Neural progenitor cell (in vitro differentiated cells): ENCODE measurements at places on chromosomes 7 and 10. TPM values are rescaled to one million over a fixed set of nuclear protein-coding genes. Genes with fewer than 3 reads are reported as not detected.

GRCh38 chr7:3103614-3104398 lies 60.1 kb upstream of the CARD11 start:
- no peak overlapping the region for H3K4me3 ChIP-seq
- no peaks in the 10 kb centered on the region for H3K4me1 ChIP-seq
- DNase-seq = no peak
- no peak overlapping the region for H3K27ac ChIP-seq
- H3K27me3 ChIP-seq = no peaks in the 10 kb centered on the region
- no peaks in the 10 kb centered on the region for H3K36me3 ChIP-seq

DNA sequence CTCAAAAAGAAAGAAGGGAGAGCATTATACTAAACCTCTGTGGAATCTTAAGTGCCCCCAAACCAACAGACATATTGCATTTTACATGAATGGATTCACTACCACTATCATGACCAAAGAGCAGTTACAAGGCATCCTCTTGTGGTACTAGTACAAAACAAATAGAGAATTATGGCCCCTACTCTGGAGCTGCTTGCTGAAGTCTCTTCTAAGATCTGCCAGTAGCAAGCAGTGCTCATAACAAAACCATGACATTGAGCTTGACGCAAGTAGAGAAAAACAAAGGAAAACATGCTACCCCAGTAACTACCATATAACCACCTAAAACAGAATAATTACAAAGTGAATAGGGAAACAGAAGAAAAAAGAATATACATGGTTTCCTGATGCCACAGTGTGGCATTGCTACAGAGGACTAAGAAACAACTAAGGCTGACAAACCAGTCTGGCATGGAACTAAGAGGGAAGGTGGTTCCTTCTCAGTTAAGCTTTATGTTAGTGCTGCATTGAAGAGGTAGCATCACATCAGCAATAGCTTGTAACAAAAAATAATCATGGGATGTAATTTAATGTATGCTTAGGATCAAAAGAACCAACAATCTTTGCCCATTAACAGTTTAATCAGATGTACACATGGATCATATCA lies 150.2 kb upstream of the AGR3 start:
- H3K4me1 ChIP-seq = no peaks in the 10 kb centered on the region
- H3K36me3 ChIP-seq = no peaks in the 10 kb centered on the region
- H3K4me3 ChIP-seq = no peak overlapping the region

The CALML5 gene
- not detected in 2 replicates for total RNA-seq

DNA sequence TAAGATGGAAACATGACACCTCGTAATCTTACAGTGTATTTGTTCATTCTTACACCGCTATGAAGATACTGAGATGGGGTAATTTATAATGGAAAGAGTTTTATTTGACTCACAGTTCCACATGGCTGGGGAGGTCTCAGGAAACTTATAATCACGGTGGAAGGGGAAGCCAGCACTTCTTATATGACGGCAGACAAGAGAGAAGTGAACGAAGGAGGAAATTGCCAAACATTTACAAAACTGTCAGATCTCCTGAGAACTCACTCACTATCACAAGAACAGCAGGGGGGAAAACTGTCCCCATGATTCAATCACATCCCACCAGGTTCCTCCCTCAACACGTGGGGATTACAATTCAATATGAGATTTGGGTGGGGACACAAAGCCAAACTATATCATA lies 282.3 kb downstream of the HGF start:
- no peaks in the 10 kb centered on the region for H3K36me3 ChIP-seq
- H3K27ac ChIP-seq = no peak overlapping the region
- no peaks in the 10 kb centered on the region for H3K27me3 ChIP-seq
- H3K4me1 ChIP-seq = peaks cover 10% of the 10 kb centered on the region

DNA sequence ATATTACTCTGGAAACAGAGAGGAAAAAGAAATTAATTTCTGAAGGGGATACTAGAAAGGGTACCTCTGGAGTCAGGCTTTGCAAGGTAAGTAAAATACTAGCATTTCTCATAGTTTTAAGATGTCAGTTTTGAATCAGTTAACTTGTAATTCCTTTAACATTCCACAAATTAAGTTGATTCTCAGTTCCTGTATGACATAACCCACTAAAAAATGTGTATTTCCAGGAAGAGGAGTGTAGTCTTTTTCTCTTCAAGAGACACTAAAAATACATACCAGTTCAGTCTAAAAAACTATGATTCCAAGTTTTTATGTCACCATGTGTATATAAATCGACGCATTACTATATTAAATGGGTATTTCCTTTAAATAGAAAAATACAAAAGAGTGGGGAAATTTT lies 113.2 kb downstream of the CDK6 start:
- H3K36me3 ChIP-seq = no peaks in the 10 kb centered on the region
- H3K4me3 ChIP-seq = no peak overlapping the region
- DNase-seq = no peak

DNA sequence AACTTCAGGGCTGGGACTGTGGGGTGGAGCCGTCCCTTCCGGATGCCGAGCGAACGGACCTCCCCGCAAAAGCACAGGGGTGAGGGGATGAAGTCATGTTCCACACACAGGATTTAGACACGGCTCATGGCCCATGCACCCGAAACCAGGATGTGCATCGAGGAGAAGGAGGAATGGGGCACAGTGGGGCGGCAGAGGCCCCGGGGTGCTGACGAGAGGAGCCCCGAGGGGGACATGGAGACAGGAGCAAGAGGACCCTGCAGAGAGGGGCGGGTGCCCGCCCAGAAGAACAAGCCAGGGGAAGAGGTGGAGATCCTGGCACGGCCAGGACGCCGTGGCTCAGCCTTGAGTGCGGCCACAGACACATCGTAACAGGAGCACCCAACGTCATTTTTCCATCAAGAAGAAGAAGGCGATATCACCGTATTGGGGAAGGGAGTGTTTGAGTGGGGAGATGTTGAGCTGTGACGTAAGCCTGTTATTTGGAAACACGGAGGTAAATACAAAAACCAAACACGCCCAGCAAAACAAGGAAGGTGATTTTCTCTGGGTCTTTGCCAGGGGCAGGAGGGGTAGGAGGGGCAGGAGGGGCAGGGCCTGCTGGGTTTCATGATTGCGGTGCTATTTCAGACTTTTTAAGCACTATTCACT lies 25.3 kb upstream of the FOXL3 start:
- no peaks in the 10 kb centered on the region for H3K27me3 ChIP-seq
- no peak overlapping the region for H3K27ac ChIP-seq
- H3K36me3 ChIP-seq = no peaks in the 10 kb centered on the region
- H3K4me1 ChIP-seq = no peaks in the 10 kb centered on the region

DNA sequence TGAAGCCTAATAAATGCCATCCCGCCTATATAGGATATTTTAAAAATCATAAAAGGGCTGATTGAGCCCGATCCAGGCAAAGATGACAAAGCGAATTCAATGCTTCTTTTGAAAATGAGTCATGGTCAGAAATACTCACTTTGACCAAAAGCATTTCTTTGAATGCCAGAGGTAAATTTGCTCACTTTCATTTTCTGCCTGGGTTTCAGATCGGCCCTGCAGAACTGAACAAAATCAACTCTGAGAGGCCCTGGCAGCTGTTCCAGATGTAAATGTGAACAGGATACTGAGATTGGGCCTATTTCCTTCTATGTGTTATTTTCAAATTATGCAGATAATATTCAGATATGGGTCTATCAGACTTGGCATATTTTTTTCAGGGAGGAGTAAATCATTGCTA lies 114.8 kb upstream of the ARID5B start:
- DNase-seq = no peak
- H3K36me3 ChIP-seq = no peaks in the 10 kb centered on the region
- H3K4me1 ChIP-seq = no peaks in the 10 kb centered on the region
- H3K27me3 ChIP-seq = no peaks in the 10 kb centered on the region

DNA sequence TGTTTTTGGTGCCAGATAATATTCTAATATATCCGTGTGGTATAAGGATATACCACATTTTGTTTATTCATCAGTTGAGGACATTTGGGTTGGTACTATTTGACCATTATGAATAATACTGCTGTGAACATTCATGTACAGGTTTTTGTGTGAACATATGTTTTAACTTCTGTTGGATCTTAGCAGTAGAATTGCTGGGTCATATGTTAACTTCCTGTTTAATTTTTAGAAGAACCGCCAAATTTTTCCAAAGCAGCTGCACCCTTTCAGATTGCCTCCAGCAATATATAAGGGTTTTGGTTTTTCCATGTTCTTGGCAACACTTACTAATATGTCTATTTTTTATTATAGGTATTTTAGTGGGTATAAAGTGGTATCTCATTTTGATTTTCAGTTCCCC lies 22.8 kb downstream of the VPS26A start:
- no peak for DNase-seq
- H3K4me1 ChIP-seq = no peaks in the 10 kb centered on the region
- H3K36me3 ChIP-seq = no peaks in the 10 kb centered on the region
- H3K27me3 ChIP-seq = no peaks in the 10 kb centered on the region
- H3K27ac ChIP-seq = no peak overlapping the region

DNA sequence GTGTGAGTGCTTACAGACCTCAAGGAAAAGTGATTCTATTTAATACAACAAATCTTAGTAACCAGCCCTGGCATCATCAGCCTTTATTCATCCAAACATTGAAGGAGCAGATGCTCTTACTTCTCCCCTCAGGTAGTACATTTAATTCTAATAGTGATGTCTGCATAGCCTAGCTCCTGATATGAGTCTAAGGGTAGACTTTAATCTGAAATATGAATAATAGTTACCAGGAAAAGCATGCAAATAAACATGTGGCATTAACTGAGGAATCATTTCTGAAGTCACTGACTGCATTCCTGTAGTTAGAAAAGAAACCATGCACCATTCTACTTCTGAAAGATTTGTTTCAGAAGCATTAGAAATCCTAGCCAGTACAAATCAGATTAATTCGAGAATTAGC lies 25.7 kb upstream of the LMBR1 start:
- no peaks in the 10 kb centered on the region for H3K36me3 ChIP-seq
- no peak for DNase-seq
- H3K27ac ChIP-seq = no peak overlapping the region
- no peaks in the 10 kb centered on the region for H3K4me1 ChIP-seq
- no peaks in the 10 kb centered on the region for H3K27me3 ChIP-seq

The SPAM1 gene
- total RNA-seq = not detected in 2 replicates

GRCh38 chr7:77223261-77223660 lies 23.6 kb upstream of the FGL2 start:
- no peaks in the 10 kb centered on the region for H3K27me3 ChIP-seq
- H3K36me3 ChIP-seq = no peaks in the 10 kb centered on the region
- no peak overlapping the region for H3K27ac ChIP-seq
- no peak overlapping the region for H3K4me3 ChIP-seq

GRCh38 chr10:90398566-90398965 lies 459.3 kb downstream of the HTR7 start:
- H3K27ac ChIP-seq = no peak overlapping the region
- H3K36me3 ChIP-seq = no peaks in the 10 kb centered on the region
- H3K4me3 ChIP-seq = no peak overlapping the region
- H3K27me3 ChIP-seq = no peaks in the 10 kb centered on the region
- peaks cover 10% of the 10 kb centered on the region for H3K4me1 ChIP-seq
- DNase-seq = no peak

DNA sequence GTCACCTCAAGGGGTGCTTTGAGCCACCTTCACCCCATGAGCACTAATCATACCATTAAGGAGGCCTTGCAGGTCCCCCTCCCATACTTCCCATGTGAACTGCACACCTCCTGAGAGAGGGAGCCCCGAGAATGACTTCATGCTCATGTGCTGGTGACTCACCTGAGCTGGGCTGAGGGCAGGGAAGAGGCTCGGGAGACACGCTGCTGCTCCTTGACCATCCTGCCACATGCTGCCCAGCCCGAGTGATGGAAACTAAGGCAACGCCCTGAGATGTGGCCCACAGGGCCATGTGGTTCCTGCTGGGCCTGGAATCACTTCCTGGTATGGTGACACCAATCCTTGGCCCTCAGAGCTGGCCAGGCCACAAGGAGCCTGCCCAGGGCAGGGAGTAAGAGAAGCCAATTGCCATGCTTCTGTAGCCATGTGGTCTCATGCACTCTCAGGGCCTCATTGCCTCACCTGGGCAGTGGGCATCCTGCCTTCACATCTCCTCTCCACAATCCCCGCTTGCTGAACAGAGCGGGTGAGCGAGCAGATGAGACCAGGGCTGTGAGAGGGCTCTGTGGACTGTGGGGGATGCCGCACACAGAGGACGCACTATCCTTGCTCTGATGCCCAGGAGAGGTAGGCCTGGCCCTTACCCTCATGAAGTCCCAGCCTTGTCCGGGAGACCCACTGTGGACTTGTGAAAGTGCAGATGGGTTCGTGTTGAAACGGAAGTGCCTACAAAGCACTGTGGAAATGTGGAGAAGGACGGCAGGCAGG lies 18.3 kb upstream of the PPIF start:
- no peak overlapping the region for H3K27ac ChIP-seq
- no peak overlapping the region for H3K4me3 ChIP-seq
- no peaks in the 10 kb centered on the region for H3K4me1 ChIP-seq
- DNase-seq = no peak
- no peaks in the 10 kb centered on the region for H3K36me3 ChIP-seq

- no peaks in the 10 kb centered on the region for H3K36me3 ChIP-seq
- H3K27ac ChIP-seq = no peak overlapping the region
- no peak overlapping the region for H3K4me3 ChIP-seq
- DNase-seq = no peak
Measured at GRCh38 chr7:125878988-125879387, 949.4 kb upstream of the POT1 start.

DNA sequence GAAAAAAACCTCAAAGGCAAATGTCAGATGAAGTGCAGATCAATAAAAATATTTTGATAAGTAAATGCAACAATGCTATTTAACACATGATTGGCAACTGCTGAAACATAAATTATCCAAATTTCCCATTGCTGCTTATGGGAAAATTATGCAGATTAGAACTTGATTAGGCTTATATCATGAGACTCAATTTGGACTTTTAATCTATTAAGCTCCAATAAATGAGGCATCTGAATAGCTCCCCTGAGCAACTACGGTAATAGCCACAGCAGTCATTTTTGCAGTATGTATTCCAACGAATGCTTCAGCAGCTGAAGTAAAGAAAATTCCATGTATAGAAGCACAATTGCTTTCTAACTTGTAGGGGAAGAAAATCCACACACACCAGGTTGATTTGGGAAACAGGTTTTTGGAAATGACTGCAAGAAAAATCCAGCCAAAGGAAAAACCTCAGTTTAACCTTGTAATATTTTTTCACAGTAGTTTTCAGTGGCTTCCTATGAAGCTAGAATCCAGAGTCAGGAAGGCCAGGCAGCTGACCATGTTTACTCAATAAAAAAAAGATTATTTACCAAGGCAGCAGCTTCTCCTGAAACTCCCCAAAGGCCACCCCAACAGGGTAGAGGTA lies 716.1 kb downstream of the KCNMA1 start:
- no peak overlapping the region for H3K4me3 ChIP-seq
- H3K4me1 ChIP-seq = no peaks in the 10 kb centered on the region
- DNase-seq = no peak
- no peaks in the 10 kb centered on the region for H3K27me3 ChIP-seq
- no peaks in the 10 kb centered on the region for H3K36me3 ChIP-seq
- H3K27ac ChIP-seq = no peak overlapping the region

The CRYGN gene
- 1.1 TPM in 1 of 2 replicates, not detected in the other for total RNA-seq

GRCh38 chr7:25989140-25989705 lies 162.8 kb upstream of the NFE2L3 start:
- H3K4me1 ChIP-seq = no peaks in the 10 kb centered on the region
- no peaks in the 10 kb centered on the region for H3K27me3 ChIP-seq
- no peak overlapping the region for H3K4me3 ChIP-seq
- H3K36me3 ChIP-seq = no peaks in the 10 kb centered on the region
- H3K27ac ChIP-seq = no peak overlapping the region
